ENCODE measurements at places on chromosomes 4 and X.

DNA sequence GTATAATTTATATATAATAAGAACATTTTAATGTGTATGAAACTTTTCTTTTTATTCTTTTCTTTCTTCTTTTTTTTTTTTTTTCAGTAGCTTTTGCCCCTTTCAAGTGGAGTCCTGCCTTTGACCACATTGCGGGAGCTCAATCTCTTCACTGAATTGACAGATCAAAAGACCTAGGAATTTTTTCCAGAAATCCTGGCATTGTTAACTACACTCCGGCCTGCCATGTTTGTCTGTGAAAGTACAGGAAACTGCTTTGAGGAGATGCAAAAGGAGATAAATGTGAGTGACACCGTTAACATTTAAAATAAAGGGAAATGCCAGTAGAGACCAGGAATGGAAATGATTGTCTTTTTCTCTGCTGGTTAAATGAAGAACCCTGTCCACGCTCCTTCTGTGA, 159.3 kb upstream of the VCX3A start:
- DNase-seq = no peak

- no peak for DNase-seq
These were observed 721.6 kb downstream of the RPA4 start for GRCh38 chrX:97605271-97605670.

- no peak for DNase-seq
These were observed 2.8 kb upstream of the CTBP1 start for GRCh38 chr4:1251773-1252066.

DNA sequence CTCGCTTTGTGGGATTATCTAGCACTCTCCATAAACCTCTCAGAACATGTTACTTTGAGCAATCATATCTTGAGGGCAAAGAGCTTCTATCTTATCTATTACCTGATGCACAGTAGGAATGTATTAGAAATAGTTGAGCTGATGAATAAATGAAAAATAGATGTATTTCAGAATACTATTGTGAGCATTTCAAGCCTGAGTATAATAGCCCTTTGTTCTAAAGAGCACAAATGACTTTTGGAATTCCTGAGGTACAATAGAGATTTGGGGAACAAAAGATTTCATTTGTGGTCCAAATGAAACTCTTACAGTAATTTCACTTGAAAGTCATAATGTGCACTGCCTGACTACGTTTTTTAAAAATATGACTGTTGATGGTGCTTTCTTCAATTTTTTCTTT, 159.5 kb downstream of the UGT8 start:
- DNase-seq = no peak

DNA sequence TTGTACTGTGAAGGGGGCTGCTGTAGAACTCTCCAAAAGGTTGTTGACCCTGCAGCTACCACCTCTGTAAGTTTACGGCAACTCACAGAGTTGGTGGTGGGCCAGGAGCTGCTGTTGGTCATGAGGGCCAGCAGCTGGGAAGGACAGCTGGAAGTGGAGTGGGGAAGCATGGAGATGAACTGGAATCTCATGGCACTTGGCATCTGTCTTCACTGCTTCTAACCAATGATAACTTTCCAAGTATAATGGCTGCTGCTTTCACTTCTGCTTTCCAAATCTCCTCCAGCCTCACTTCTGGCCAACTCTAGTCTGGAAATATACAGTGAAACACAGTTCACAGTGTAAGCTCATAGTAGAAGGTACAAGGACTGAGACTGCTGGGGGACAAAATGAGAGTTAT, 126.5 kb upstream of the INTU start:
- no peak for DNase-seq

DNA sequence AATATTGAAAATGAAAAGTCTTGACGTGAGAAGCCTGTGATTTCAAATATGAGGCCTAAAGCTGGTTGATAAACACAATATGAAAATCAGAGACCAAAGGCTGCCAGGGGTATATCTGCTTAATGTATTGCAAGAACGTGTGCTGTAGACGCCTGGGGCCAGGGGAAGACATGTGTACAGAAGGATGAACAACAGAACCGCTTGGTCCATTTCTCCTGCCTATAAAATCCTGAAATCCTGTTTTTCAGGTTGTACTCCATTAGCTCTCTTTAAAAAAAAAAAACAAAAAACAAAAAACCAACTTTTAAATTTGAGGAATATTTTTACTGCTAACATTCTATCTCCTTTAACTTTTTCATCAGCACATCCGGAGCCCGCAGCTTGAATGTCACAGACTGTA, 109.2 kb downstream of the STOX2 start:
- DNase-seq = no peak

- no peak for DNase-seq
These were observed 479.4 kb downstream of the AFF2 start for GRCh38 chrX:148979786-148980185.

- no peak for DNase-seq
These were observed 41.1 kb upstream of the AFF2 start for GRCh38 chrX:148459343-148459742.

DNA sequence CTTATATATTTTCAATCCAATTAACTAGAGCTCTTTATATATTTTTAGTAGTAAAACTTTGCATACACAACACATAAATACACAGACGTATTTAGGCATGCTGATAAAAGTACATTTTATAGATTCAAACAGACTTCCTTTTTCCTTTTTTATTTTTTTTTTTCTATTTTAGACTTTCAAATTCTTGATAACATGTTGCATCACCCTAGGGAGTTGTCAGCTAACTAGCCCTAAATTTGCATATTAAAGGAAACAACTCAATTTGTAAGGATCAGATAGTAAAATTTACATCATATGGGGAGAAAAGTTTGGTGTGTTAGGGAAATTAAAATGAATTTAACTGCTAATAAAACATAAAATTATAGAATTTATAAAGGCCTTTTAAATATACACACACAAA, 47.4 kb upstream of the APOOL start:
- DNase-seq = no peak

- DNase-seq = no peak
These were observed 82.2 kb downstream of the FNIP2 start for GRCh38 chr4:158850800-158851644.

DNA sequence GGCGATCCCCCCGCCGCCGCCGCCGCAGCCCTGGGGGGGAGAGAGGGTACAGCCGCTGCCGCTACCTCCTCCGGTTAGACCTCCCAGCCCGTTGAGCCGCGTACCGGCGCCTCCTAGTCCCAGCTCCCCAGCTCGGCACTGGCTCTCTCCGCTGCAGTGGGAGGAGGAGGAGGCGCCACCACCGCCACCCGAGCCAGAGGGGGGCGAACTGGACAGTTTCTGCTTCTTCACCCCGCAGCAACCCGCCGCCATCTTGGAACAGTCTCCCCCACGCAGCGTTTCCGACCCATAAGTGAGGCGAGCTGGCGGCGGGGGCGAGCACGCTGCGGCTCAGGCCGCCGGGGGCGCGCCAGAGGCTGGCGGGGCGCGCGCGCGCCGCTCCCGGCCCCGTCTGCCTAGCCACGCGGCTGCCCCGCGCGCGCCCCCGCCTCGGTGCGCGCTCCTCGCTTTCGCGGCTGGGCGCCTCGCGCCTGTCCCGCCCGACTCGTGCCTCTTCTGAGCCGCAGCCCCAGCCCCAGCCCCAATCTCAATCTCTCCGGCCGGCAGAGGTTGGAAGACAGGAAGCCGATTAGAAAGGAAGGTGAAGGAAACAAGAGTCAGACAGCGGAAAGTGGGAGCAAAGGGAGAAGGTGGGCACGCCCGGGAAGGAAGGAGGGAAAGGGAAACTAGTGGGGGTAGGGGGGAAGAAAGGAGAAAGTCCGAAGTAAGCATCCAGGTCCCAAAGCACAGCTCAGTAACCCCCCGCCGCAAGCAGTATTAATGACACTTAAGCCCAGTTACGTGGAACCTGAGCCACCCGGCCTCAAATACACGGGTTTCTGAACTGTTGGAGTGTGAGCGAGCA, at the start of gene AMMECR1:
TSS of gene AMMECR1 (minus strand) at position 266 of the 844 bp plus-strand sequence. CDS start at position 252, 14 bp downstream.
- DNase-seq = peak; percentile 53

- no peak for DNase-seq
These were observed 61.3 kb downstream of the NPNT start for GRCh38 chr4:105956569-105956968.

DNA sequence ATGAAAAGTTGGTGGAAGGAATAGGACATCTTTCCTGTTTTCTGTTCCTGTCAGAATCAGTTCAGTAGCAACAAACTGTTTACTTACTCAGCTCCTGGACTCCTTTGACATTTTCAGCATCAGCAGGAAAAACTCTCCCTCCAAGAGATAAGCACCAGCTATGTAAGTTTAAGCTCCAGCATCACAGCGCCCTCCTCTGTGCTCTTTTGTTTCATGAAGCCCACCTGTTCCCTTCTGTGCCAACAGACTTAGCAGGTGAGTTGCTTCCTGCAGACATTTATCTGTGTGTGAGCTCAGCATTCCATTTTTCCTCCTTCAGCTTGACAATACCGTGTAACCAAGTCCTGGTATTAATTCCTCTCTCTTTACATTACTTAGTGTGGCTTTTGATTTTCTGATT, 644.1 kb upstream of the AGA start:
- no peak for DNase-seq

GRCh38 chr4:74018771-74019170, 19.7 kb downstream of the CXCL3 start:
- DNase-seq = no peak

GRCh38 chr4:38609614-38610013, 54.4 kb upstream of the KLF3 start:
- DNase-seq = no peak

- no peak for DNase-seq
These were observed 116.4 kb upstream of the IGSF1 start for GRCh38 chrX:131405497-131405896.

DNA sequence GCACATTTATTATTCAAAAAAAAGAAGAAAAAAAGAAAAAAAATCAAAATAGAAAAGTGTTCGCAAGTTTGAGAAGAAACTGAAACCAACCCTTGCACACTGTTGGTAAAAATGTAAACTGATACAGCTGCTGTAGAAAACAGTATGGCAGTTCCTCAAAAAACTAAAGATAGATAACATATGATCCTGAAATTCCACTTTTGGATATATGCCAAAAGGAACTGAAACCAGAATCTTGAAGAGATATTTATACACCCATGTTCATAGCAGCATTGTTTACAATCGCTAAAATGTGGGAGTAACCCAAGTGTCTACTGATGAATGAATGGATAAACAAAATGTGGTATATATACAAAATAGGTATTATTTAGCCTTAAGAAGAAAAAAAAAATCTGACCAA, 155.4 kb downstream of the TBCK start:
- DNase-seq = no peak

- no peak for DNase-seq
These were observed 80.0 kb downstream of the FAT1 start for GRCh38 chr4:186643501-186644310.

DNA sequence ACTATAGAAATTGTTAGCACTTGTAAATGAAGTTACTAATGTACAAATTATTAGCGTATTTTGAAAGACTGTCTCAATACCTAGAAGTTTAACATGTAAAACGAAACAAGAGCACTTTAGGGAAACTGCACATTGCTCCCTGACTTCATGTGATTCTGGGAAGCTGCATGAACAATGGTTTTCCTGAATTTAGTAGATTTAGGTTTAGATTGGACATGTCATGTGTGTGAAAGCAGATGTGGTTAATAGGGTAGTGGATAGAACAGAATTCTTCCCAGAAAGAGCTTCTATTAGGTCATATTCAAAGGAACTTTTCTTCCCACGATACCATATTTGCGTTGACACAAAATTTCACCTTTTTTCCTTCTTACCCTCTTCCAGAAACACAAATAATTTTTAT, 14.9 kb upstream of the CXCL8 start:
- DNase-seq = no peak

GRCh38 chr4:170138580-170139194, 48.9 kb upstream of the AADAT start:
- peak; percentile 5 for DNase-seq

DNA sequence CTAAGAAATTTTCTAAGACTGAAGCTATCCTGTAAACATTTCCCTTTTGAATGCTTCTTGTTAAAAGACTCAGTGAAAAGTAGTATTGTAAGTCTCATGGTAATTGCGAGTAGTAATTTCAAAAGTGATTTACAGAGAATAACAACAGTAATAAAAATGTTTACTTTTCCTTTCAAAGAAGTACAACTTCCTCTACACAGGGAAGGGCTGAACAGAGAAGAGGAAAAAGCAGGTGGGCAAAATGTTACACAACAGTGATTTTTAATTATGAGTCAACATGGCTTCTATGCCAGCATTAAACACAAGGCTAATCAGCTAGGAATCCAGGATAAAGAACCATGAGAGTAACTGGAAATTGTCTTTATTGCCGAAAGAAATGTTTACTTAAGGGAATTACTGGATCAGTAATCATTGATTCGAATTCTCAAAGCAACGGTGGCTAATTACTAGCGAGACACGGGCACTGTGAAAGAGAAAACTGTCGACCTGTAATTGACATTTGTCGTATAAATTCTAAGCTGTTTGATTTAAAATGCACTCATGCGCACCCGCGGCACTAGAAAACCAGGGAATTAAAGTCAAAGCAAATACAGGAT, 15.4 kb downstream of the UTP3 start:
- peak; percentile 38 for DNase-seq

- DNase-seq = no peak
These were observed 18.1 kb downstream of the PPP1R2C start for GRCh38 chrX:42759881-42760280.

DNA sequence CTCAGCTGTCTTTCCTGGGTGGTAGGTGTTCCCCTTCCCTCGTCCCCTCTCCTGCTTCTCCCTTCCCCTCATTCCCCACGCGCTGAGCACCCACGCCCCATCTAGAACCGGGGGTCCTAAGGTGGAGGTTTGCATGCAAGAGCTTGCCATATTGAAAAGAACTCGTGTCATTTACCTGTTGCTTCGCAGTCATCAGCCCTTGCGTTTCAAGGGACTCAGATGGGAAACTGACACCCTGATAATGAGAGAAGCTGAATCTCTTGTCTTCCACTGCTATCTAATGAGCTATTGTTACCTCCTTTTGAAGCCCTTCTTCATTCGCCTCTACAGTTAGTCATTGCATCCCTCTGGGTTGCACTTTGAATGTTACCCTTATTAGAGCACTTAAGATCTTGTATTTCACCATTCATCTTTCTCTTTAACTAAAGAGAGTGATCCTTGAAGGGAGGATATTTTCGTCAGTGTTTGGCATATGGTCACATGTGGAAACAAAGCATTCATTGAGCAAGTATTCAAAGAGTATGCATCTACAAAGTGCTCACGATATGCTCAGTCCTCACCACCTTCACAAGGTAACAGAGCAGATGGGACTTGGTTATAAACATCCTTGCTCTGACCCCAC, 25.7 kb downstream of the ARL9 start:
- no peak for DNase-seq

- DNase-seq = no peak
These were observed 93.5 kb downstream of the RLIM start for GRCh38 chrX:74520896-74521295.

- DNase-seq = no peak
These were observed 16.0 kb downstream of the CLDN22 start for GRCh38 chr4:183304067-183304466.

GRCh38 chr4:105061136-105061696, 85.5 kb upstream of the TET2 start:
- no peak for DNase-seq

DNA sequence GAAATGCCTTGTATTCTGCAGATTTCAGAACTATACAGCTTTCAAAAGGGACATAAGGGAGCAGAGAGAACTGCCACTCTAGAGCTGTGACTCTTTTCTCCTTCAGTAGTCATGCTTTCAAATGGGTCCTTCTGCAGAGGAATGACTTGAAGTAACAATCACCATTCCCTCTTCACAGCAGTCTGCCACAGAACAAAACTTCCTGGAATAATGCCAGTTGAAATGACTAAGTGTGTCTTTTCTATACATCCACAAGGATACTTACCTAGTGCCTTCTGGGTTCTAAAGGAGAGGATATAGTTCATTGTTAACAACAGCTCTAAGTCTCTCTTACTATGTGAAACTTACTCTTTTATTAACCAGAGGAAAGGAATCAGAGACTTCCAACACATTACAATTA, 515.4 kb upstream of the ATOH1 start:
- DNase-seq = no peak

- DNase-seq = no peak
These were observed 203.1 kb downstream of the FBXO8 start for GRCh38 chr4:174080361-174080760.
